NCI-H1417 (cell line): ENCODE measurements at places on chromosomes 7 and 10.

DNA sequence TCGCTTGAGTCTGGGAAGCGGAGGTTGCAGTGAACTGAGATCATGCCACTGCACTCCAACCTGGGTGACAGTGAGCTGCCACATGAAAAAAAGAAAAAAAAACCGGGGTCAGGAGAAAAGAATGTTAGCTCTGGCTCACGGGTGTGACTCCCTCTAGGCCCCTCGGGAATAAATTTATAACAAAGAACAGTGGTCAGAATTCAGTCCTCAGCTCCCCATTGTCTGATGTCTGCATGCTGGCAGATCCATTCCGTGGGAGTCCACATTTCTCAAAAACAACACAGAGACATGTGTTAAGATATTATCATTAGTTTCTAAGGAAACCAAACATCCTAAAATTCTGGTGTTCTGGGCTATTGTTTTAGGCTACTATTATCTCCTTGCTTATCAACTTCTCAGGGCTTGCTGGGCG lies 90.6 kb downstream of the MARCHF5 start:
- no peak for DNase-seq

- DNase-seq, result no peak
Measured at GRCh38 chr10:78407966-78408365, 374.3 kb downstream of the RPS24 start.

- no peak for DNase-seq
Measured at GRCh38 chr7:142499635-142500034, 241.8 kb upstream of the PRSS58 start.

DNA sequence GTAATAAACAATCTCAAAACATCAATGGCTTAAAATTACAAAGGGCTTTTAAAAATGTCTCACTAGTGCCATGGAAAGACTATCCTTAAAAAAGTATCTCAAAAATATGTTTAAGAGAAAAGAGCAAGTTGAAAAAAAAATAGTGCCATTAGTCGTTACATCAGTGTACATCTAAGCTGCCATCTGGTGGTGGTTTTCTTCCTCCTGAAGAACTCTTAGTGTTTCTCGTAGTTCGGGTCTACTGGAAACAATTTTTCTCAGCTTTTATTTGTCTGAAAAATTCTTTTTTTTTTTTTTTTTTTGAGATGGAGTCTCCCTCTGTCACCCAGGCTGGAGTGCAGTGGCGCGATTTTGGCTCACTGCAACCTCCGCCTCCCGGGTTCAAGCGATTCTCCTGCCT lies 5.9 kb upstream of the GARIN1A start:
- DNase-seq, result no peak

- no peak for DNase-seq
Measured at GRCh38 chr10:132554991-132555647, 17.5 kb downstream of the INPP5A start.

GRCh38 chr10:42556931-42557330 lies 81.4 kb downstream of the ZNF33B start:
- DNase-seq, result no peak

DNA sequence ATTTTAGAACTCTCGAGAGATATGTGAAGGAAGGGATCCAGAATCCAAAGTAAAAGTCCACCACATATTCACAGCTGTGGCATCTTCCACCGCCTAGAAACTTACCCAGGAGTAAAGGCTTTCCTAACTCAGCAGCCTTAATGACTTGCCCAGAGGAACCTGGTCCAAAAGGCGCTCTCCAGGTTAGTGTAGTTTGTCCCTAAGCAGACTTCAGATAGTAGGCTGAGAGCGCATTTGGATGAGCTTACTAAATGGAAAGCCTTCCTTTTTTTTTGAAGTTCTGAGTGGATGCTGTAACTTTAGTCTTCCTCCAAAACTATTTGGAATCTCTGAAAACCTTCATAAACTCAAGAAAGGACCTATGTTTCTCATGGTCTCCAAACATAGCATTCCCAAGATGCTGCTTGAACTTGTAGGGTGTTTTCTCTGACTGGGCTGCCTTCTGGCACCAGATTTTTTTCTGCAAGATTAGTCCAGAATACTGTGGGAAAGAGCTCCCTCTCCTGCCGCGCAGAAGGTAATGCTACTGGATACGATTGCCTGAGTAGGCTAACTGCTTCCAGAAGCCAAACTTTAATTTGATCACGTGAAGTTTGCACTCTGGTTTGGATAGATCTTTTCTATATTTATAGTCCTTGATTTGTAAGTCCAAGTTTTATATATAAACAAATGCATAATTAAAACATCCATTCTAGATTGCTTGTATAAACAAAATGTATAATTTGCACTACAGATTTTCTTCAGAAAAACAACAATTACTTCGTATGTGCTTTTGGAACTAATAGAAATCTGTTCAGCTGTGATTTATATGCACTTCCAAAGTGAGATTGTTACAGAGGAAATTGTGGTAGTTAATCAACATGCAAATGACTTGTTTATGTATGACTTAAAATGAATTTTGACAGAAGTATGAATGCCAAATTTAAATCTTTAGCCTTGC lies 19.6 kb upstream of the GPR37 start:
- DNase-seq, result peak; percentile 60

GRCh38 chr7:17071866-17072265 lies 190.1 kb upstream of the AGR3 start:
- DNase-seq, result no peak

- DNase-seq, result peak; percentile 39
Measured at GRCh38 chr7:24884401-24884800, 95.6 kb downstream of the OSBPL3 start.

GRCh38 chr10:34281661-34282582 lies 533.2 kb downstream of the PARD3 start:
- peak; percentile 1 for DNase-seq

DNA sequence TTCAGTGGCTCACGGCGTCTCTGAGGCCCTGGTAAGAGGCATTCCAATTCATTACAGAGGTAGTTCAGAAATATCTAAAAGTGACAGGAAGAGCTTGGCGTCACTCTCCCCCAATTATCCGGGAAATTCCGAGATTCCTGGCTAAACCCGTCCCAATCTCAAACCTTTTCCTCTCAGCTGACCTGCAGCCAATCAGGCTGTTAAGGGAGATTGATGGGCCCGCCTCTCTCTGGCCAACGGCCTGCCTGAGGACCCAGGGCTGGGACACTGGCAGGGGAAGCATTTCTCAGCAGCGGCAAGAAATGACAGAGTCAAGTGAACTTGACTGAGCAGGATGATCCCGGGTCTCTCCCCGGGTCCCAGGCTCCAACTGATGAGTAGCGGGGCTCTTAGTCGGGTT lies 72.3 kb downstream of the EBF3 start:
- no peak for DNase-seq

DNA sequence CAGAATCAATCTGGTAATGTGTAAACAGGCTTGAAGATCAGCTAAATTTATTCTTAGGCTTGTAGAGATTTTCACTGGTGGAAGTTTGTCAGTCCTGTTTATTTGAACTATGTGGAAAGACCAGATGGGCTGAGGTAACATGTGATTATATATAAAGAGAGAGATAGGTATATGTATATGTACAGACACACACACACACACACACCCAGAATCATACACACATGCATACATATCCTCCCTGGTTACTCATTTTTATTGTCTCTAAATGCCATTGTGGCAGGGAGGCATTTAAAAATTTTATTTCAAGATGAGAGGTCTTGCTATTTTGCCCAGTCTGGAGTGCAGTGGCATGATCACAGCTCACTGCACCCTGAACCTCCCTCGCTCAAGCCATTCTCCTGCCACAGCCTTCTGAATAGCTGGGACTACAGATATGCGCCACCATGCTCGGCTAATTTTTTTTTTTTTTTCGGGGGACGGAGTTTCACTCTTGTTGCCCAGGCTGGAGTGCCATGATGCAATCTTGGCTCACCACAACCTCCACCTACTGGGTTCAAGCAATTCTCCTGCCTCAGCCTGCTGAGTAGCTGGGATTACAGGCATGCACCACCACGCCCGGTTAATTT lies 78.1 kb upstream of the CYTH3 start:
- no peak for DNase-seq

- no peak for DNase-seq
Measured at GRCh38 chr10:95408148-95408960, 117.6 kb upstream of the PDLIM1 start.

DNA sequence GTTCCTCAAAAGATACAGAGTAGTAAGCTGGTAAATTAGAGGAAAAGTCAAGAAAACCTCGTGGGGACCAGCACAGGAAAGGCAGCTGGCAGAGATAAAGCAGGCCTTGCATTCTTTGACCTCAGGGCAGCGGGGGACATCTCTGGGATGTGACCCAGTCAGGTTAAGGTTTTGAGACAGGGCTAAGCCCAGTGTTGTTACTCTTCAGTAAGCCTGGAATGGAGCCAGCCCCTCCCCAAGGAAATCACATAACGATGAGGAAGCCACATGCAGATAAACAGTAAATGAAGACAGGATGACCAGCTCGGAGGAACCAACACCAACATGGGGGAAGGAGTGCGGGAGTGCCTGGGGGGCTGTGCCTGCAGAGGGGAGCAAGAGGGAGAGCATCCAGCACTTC lies 99.6 kb downstream of the JAZF1 start:
- no peak for DNase-seq

DNA sequence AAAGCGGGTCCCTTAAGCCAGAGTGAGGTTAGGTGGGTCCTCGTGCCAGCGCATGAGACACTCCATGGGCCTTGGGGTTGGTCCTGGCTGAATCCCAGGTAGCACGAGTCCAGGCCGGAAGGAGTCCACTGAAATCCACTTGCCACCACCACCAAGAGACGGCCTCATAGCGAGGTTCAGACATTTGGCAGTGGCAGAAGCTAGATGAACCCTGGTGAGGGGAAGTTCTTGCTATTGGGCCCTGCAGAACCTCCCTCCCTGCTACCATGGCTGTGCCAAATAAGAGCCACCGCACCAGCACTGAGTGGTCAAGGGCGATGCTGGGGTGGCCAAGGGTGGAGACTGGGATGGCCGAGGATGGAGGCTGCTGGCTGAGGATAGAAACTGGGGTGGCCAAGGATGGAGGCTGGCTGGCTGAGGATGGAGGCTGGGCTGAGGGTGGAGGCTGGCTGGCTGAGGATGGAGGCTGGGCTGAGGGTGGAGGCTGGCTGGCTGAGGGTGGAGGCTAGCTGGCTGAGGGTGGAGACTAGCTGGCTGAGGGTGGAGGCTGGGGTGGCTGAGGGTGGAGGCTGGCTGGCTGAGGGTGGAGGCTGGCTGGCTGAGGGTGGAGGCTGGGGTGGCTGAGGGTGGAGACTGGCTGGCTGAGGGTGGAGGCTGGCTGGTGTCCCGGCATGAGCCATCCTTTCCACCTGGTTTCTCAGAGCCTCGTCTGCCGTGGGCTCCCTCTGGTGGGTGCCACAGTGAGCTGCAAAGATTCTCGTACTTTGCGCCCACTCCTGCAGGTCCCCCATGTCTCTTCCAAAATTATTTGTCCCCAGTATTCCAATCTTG lies 88.2 kb downstream of the ELFN1 start:
- no peak for DNase-seq

DNA sequence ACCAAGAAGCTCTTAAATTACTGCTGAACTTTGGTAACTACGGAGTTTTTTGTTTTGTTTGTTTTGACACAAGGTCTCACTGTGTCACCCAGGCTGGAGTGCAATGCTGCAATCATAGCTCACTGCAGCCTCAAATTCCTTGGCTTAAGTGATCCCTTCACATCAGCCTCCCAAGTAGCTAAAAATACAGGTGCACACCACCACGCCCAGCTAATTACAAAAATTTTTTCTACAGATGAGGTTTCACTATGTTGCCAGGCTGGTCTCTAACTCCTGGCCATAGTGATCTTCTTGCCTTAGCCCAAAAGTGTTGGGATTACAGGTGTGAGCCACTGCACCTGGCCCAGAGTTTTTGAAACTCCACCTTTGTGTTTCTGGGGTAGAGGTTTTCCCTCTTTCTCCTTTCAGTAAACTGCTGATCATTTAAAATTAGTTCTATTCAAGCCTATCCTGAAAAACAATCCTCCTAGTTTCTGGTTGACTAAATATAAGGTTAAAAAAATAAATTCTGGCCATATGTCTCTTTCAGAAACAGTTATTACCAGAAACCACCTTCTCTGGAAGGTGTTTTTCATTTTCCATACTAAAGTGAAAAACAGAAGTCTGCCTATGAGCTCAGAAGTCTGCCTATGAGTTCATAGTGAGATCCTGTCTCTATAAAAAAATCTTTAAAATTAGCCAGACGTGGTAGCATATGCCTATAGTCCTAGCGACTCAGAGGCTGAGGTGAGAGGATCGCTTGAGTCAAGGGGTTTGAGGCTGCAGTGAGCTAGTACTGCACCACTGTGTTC lies 63.9 kb downstream of the VOPP1 start:
- DNase-seq, result no peak

- no peak for DNase-seq
Measured at GRCh38 chr7:128713794-128714193, 25.4 kb upstream of the CALU start.

- no peak for DNase-seq
Measured at GRCh38 chr7:36979810-36980248, 255.5 kb upstream of the AOAH start.

DNA sequence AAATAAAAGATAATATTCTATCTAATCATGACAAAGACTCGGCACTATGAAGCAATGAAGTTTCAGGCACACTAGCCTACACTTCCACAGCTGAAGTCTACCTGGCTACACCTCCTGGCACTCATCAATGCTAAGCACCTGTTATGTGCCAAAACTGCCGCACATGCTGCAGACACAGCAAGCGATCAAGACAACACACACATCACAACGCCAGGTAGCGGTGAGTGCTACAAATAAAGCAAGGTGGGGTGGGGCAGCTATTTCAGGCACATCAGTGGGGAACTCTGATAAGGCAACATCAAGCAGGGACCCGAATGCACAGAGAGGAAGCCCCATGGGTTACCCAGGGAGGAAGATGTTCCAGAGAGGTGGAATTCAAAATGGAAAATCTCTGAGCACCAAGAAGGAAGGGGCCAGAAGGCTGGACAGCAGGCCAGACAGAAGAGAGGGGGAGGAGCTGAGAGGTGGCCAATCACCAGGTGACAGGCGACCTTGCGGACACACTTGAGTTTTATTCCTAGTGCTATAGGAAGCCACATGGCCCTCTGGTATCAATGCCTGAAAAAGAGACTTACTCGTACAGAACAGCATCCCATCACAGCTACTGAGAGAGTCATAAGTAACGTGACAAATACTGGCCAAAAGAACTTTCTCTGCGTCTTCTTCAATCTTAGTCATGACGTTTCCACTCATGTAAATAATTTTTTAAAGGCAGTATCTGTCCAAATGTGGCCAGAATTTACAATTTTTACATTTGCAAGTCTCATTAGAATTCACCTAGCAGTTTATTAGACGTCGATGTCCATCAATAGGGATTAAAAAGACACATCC lies 8.0 kb downstream of the PSAP start:
- no peak for DNase-seq

GRCh38 chr10:68561865-68562649 lies 1.9 kb downstream of the TET1 start:
- peak; percentile 65 for DNase-seq

DNA sequence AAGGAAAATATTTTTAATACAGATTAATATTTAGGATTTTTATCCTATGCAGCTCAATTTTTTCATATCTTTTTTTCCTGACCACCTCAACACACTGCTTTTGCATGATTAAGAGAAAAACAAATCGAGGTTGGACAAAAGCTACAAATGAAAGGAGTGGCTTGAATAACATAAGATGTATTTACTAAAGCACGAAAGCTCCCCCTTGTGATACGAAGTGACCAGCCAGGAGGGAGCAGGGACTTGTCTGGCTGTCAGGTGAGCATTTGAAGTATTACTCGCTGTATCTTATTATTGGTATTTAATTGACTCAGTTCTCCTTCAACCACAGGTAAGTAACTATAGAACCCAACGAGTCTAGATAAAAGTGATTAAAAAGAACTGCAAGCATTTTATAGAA lies 265.2 kb upstream of the PHF14 start:
- no peak for DNase-seq
